ENCODE measurements at places on chromosomes 16 and 17.

GRCh38 chr17:30344283-30345088 lies 10.6 kb upstream of the TMIGD1 start:
- no peak for DNase-seq

DNA sequence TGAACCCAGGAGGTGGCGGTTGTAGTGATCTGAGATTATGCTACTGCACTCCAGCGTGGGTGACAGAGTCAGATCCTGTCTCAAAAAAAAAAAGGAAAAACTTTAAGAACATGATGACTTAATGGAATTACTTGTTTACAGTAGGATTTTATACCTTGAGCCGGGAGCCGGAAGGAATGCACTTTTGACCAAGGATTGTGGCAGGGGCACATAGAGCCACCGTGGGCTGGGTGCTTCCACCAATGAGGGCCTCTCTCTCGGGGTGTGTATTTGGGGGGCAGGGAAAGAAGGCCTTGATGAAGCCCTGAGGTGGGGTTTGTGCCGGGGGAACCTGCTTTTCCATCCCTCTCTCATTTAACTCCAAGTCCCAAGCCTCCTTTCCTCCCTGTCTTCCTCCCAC lies 6.7 kb upstream of the NAGPA start:
- no peak for DNase-seq

DNA sequence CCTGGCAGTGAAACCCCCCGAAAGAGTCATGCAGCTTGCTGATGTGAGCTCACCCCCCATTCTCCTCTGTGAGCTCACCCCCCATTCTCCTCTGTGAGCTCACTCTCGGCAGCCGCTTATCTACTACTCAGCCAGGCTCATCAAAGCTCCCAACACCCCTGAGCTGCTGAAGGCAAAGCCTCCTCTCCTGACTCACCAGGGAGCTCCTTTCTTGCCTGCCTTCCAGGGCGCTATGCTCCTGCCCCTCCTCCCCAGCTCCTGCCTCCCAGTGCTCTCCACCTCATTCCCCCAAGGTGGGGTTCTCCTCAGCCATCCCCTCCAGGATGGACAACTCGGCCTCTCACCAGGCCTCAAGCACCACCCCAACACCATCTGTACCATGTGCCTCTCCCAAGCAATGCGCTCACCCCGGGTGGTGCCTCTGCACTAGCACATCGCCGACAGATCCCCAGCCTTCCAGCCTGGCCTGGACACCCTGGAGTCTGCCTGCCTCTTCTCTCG lies 27.7 kb upstream of the FAAP100 start:
- DNase-seq: no peak

DNA sequence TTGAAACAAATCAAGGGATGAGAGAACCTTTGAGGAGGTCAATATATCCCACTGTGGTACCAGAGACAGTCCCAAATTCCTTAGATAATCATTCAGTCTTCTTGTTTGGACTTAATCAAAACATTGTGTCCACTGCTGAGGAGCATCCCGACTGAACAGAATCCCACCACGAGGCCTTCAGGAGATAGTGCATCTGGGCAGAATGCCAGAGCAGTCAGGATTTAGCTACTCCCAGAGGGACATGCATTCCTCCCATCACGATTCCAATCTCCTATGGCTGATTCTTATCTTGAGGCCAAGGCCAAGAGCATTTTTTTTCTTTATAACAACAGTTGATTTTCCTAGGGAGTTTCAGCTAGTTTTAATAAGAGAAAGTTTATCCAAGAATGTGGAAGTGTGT lies 87.4 kb upstream of the COX10 start:
- DNase-seq: no peak

GRCh38 chr16:60979119-60979518 lies 1057.1 kb downstream of the CDH8 start:
- no peak for DNase-seq

DNA sequence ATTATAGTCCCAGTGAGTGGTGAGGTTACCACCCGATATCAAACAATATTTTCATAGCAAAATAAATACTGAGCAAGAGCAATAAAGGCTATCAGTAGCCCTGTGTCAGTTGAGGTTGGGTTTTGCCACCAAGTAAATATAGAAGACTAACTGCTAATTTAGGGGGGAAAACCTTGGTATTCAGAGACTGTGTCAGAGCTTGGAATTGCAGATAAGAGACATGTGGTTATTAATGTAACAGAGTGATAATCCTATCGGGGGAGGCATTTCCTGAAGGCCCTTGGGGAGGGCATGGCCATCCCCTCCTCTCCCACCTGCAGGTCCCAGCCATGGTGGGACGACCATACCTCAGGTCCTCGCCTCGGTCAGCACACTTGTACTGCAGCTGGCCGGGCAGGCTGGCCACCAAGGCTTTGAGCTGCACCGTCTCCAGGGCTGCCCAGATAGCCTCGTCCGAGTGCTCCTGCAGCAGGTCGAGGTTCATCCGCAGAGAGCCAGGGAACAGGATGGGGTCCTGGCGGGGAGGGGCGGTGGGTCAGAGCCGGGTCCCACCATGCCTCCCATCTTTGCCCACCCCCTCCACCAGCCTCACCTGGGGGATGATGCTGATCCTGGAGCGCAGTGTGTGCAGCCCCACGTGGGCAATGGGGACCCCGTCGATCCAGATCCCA lies 68.9 kb downstream of the ABCC6 start:
- DNase-seq: no peak

- peak; percentile 28 for DNase-seq
These were observed 787 bp downstream of the AMDHD2 start for GRCh38 chr16:2520784-2521531.

DNA sequence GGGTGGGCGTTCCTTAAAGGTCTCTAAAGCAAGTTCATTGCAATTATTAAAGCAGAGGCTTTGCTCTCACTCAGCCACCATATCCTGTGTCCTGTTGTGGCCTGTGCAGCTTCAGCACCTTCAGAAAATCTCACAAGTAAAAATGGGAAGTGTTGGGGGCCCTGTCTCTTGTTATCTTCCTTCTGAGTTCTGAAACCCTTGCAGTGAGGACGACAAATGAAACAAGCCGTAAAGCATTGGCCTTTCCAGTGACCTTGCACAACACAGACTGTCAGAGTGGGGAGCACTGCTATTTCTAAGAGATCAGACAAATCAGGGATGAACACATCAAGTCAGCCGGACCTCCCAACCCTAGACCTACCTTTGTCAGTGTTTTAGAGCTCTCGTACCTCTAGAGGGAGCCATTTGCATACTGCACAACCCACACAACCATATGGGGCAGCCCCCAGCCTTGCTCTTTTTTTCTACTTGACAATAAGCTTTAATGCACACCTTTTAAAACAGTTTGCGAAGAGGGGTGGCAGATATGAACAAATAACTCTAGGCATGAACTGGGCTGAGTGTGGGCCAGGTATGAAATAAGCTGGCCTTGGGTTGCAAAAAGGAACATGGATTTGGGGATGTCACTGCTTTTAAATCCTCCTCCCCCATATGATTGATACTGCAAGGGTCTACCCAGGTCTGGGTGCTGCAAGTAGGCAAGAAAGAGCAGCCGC lies 89.8 kb downstream of the KATNIP start:
- no peak for DNase-seq

DNA sequence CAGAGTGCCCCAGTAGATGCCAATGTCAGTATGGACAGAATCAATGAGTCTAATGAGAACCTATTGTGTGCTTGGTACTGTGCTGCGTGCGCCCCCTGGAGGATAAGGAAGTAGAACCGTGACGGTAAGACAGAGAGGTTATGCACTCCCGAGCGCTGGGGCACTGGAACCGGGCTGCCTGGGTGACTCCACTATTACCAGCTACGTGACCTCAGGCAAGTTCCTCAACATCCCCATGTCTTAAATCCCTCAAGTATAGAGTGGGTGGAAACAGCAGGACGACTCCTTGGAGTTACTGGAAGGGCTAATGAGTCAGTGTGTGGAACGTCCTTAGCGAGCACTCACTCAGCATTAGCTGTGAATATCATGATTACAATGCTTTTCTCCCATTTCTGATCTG lies 16.2 kb downstream of the CHST4 start:
- no peak for DNase-seq

DNA sequence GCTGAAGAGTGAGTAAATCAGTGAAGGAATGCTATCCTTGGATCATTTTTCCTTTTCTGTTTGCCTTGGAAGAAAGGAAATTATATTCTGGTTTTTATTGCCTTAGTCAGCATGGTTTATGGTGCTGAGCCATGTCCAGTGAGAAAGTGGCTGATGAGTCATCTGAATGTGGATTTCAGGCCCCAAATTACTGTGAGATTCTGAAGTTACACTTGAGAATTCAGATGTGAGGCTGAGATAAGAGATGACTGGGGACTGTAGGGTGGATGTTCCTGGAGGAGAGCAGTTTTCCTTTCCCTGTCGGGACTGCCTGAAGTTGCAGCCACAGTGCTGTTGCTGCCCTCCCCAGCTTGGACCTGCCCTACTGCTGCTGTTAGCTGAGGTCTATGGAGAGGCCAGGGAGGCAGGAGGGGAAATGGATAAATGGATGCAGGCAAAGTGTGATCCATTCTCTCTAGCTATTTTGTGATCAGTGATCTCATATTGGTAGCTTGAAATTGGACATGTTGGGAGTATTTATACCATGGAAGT lies 4.2 kb upstream of the MAP3K14 start:
- DNase-seq: no peak

- DNase-seq: no peak
These were observed 2.8 kb downstream of the EMP2 start for GRCh38 chr16:10577305-10578202.

DNA sequence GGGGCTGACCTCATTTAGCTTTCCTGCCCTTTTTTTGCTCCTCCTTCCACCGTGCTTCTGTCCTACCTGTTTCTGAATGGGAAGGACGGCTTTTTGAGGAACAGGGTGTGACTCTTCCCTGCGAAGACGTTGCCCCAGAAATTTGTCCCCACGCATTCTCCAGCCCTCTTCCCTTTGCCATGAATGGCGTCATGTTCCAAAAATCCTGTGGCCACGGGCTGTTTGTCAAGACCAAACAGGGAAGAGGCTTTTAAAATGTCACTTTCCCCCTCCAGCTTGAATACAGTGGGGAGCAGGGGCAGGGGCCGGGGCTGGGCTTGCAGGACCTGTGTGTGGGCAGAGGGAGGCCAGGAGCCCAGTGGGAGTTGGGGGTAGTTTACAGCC lies 13.9 kb downstream of the MPRIP start:
- no peak for DNase-seq

DNA sequence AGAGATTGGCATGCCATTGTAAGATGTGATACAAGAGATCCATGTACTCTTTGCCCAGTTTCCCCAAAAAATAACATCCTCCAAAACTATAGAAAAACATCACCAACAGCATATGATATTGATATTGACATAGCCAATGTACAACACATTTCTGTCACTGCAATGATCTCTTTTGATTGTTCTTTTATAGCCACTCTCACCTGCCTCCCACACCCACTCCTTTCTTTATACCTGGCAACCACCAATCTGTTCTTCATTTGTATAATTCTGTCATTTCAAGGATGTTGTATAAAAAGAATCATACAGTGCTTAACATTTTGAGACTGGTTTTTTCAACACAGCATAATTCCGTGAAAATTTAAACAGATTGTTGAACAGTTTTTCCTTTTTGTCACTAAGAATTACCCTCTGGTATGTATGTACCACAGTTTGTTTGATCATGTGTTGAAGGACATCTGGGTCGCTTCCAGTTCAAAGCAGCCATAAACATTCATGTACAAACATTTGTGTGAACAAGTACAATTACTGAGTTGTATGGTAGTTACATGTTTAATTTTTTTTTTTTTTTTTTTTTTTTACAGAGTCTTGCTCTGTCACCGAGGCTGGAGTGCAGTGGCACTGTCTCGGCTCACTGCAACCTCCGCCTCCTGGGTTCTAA lies 9.9 kb downstream of the KRTAP9-1 start:
- no peak for DNase-seq

- no peak for DNase-seq
These were observed 6.8 kb downstream of the CACNG5 start for GRCh38 chr17:66841744-66842143.

DNA sequence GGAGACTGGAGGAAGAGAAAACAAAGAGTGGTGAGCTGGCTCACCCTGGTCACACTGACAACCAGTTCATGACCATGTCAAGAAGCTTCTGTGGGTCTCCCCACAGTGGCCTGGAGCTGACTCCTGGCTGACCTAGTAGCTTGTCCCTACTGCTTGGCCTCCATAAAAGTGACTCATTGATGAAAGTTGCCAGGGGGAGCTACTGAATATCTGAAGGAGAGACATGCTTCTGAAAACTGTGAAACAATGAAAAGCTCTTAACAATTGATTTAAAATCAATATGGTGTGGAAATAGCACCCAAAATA lies 22.0 kb downstream of the SMPD3 start:
- DNase-seq: no peak

- DNase-seq: no peak
These were observed 73.1 kb downstream of the CDH13 start for GRCh38 chr16:82699711-82700495.

DNA sequence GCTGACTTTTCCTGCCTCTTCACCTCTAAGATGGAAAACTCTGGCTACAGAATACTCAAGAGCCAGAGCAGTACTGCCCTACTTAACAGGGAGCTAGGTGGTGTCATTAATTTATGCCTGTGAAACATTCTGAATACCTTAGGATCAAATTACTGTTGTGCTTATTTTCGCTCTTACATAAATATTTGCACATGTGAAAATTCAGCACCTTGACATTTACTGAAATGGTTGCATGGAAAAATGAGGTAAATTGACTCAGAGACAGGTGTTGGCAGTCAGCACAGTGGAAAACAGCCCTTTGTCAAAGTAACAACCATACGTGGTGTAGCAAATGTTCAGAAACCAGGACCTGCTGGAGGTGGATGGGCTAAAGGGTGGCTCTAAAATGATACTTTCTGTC lies 193.6 kb downstream of the CDH8 start:
- DNase-seq: no peak

DNA sequence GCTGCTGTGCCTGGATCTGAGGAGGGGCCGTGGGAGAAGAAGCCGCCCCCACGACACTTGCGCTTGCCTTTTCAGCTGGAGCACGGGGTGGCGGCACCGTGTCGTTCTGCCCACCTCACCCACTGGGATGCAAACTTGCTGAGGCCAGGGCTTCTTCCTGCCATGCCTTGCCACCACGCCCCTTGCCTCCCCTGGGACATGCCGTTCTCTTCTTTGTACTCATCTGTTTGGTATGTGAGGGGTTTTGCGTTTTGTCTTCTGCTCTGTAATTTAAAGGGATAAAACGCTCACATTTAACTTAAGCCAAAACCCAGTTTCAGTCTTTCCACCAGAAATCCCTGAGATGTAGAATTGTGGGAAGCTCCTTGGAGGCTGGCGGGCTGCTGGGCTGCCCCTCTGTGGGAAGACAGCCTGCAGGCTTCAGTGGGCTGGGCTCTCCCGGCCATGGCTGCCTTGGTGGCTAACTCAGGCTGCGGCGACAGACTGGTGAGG lies 180.2 kb downstream of the RPTOR start:
- DNase-seq: no peak
